CD4-positive, alpha-beta T cell (primary cell): ENCODE measurements at places on chromosomes 3 and 15.

GRCh38 chr15:91678003-91678402 is 175.5 kb upstream of the SLCO3A1 start:
- DNase-seq: no peak

DNA sequence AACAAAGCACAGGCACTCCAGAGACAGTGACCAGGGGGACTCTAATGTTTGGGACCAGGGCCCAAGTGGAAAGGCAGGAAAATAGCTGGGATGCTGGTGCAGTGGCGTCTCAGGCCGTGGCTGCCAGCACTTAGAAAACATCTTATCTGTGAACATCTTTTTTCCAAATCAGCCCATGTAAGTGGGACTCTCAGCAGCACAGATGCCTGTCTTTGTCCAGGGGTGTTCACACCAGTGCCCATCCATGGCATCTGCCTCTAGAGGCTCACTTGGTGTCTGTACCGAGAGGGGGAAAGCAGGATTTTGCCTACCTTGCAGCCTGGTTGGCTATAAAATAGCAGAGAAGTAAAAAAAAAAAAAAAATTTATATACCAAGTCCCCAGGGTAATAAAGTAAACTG is 26.7 kb downstream of the SLC12A8 start:
- DNase-seq: no peak

DNA sequence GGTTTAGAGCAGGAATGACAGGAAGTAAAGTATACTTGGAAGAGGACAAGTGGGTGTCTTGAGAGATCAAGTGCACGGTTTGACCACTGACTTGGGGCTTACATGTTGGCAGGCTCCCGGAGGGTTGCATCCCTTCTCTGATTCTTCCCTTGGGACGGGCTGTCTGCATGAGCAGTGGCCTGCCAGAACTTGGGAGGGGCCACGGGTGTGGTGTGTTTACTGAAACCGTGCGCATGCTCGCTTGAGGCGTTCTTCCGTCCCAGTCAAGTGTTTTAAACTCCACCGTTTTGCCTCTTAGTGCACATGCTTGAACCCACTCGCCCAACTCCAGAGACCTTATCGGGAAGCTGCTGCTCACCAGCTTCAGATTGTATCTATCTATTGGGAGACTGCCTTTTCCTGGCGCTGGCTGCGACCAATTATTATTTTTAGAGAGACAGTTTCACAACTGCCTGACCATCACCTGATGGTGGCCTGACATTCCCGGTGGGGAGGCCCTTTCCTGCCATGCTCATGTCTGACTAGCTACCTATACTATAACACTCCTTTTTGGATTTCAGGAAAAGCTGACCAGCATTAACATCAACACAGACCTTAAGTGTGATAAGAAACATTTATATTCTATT is 14.9 kb upstream of the C3orf22 start:
- DNase-seq: no peak

DNA sequence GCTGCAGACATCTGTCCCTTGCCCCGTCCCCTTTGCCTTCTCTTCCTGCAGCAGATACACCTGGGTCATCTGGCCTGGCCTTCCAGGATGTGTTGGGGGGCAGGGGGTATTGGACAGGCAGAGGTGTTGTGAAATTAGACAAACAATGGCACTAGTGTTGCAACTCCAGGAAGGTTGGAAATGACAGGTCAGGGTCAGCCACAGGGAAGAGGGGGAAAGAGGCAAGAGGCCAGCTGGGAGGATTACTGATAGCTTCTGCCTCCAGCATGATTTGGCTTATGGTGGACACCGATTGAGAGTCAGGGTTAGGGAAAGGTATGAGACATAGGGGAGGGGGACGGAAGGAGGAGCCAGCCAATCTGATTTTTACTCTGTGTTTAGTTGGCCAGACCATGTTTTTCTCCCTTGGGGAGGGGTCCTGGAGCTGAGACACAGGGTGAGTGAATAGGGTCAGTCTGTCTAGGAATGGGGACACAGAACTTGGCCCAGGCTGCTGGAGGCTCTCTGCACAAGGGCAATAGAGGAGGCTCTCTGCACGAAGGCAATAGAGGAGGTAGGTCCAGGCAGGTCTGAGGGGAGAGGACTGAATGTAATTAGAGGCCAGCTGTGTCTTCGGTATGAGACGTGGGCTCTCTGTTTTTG is 3.4 kb upstream of the ATP2B2 start:
- no peak for DNase-seq

DNA sequence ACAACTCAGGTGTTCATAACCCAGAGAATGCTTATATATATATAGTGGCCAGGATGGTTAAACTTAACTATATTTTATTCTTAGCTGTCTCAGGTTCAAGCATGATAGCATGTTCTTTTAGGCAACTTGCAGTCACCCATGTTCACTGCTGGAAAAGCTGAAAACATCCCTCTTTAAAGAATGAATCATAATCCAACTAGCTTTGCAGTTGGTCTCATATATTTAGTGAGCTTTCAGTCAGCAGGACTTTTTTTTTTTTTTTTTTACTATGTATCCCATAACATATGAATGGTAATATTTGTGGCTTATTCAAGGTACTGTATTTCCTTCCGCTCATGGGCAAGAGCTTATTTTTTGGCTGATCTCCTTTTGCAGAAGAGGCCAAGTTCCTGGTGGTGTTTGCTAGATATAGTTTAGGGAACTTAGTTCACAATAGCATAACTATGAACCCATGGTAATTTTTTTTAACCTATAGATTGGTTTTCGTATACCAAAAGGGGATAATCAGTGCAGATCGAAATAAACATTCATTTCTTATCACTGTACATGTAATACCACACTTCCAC is 77.6 kb downstream of the CMSS1 start:
- no peak for DNase-seq

DNA sequence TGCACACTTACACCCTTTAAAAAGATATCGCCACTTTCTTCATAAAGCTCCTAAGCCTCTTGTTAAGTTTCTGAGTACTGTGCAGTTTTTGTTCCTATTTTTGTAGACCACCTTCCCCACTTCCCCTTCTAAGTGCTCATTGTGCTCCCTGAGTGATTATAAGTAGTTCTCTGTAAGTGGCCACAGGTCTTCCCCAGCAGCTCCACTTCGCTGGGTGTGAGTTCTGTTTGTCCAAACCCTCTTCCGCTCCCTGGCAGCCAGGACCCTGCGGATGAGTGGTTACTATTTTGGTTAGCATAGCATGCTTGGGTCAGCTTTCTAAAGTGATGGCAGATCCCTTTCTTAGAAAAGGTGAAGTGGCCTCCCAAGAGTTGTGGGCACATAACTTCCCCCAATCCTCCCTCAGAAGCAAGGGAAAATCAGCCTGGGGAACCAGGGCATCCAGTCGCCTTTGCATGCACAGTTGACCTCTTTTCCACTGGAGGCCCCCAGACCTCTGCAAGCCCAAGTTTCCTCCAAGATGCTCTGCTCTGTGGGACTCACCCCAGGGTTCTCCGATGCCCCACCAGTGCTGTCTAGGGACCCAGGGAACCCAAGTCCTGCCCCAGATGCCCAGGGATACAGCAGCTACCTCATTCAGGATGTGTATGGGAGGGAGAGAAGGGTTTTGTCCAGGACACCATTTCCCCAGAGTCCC is 69.6 kb downstream of the ATP10A start:
- no peak for DNase-seq

GRCh38 chr3:185207481-185207880 is 46.4 kb downstream of the EHHADH start:
- no peak for DNase-seq

DNA sequence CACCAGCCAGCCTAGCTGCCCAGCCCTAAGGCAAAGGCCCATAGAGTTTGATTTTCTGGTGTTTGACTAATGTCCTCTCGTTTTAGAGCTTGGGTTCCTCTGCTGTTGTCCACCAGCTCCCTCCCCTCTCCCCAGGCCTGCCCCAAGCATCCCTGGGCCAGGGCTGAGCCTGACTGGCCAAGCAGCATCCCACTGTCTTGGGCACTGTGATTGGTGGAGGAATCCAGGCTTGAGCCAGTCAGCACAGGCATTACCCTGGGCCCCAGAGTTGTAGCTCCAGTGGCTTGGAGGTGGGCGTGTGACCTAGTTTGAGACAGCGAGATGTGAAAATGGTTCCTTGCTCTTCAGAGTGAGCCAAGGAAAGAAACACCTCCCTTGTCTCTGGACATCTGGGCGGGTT is 155.3 kb upstream of the MEF2A start:
- DNase-seq: no peak

GRCh38 chr15:62241135-62241770 is 76.2 kb upstream of the C2CD4B start:
- DNase-seq: no peak

DNA sequence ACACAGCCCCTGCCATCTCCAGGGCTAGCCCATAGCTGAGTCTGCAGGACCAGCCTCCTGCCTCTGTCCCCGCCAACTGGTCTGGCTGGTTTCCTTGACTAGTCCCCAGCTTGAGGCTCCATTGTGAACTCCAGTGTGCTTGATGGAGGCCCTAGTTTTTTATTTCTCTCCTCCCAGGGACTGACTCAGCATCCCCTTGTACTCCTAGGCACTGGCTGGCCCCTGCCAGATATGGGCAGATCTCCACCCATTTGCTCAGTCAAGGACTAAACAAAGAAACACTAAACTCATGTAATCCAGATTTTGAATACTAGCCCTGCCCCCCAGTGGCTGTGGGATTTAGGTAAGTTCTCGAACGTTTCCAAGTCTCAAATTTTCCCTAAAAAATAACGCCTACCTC is 415.4 kb upstream of the RORA start:
- no peak for DNase-seq

DNA sequence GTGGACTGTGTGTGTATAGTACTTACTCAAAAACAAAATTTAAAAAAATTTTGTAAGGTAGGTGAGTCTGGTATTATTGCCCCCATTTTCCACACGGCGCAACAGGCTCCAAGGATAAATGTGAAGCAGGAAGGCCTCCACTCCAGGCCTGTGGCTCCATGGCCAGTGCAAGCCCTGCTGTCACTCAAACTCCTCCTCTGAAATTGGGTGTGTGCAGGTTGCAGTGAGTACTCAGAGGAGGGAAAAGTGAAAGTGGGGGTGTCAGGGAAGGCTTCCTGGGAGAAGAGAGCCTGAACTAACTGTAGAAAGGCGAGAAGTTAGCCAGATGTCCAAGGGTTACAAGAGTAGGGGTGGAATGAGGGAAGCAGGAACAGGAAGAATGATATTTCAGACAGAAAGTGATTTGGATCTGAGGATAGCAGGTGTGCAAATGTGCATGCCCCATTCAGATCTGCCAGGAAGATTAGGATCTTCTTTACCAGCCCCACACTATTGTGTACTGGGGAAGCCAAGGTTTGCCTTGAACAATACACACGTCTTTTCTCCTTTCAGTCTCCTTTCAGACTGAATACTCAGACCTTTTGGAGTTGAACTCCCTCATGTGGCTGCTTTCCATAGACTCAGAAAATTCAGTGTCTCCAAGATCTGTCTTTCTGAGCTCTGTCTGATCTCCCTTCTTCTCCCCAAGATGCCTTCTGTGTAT is 48.7 kb upstream of the RYK start:
- DNase-seq: no peak

GRCh38 chr15:84804005-84804900 is 12.9 kb upstream of the ALPK3 start:
- no peak for DNase-seq

- no peak for DNase-seq
Observed at GRCh38 chr3:139540651-139541531, 1.3 kb upstream of the RBP1 start.

DNA sequence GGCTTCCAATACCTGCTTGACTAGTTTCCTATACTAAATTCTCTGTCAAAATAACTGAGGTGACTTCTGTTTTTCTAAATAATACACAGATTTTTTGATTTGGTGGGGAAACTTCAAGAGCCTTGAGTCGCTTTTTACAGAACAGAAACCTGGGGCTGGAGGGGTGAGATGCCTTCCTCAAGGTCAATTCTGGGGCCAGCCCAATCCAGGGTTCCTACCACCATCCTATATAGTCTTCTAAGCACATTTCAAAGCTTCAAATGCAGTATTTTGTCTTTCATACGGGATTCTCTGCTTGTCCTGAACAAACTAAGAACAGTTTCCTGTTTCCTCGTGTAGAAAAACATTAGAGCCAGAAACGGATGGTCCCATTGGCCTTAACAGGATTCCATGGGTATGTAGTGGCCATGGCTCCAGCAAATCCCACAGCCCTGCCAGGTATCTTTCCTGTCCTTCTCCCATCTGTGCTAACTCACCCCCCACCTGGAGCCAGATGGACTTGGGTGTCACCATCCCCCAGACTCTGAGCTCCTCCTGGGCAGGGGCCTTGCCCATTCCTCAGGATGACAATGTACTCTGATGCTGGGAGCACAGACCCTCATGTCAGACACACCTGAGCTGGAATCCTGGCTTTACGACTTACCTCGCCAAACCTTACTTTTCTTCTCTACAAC is 146.9 kb downstream of the KLF13 start:
- DNase-seq: no peak

DNA sequence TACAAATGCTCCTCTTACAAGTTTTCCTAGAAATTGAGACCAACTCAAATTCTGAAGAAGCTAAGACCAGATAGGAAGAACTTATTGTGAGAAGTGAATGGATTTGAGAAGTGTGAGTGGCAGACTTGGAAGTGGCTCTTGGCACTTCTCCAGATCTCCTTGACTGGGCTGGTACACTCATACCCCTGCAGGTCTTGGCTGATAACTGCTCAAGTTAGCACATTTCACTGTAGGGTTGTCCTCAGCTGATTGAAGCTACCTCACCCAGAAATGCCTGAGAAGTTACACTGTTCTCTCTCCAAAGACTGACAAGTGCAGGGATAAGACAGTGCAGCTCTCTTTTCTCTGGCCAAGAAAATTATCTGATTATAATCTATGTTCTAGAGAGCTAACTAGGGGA is 16.5 kb upstream of the CLDN1 start:
- DNase-seq: no peak

GRCh38 chr3:132286035-132286434 is 31.2 kb upstream of the ACP3 start:
- DNase-seq: no peak

DNA sequence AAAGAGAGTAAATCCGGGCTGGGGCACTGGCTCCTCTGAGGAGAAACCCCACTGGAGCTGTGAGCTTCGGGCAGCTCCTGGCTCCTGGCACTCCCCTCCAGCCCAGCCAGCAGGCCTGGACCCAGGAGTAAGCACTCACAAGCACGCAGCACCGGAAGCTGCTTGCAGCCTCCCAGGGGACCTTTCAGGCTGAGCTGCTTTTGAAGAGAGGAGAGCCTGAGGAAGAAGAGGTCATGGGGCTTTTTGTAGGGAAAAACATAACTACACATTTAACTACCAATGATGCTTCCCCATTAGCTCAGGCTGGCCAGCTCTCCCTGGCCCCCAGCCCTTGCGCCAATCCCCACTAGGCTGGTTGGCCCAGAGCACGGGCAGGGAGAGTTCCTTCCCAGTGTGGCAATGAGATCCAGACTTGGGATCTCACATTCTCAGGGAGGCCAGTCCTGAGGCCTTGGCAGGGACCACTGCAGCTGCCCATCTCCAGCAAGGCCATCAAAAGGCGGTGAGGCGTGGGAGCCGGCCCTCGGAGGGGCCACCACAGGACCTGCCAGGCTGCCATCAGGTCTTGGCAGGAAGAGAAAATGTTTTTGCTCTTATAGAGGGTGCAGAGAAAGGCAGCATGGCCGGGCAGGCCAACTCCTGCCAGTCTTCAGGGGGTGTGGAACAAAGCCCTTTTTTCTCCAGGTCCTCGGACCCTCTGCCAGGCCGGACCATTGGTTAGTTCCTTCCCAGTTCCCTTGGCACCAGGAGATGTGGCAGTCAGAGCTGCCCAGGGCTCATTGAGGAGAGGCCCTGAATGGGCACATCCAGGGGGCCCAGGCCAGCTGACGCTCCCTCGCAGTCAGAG is 41.5 kb upstream of the MFGE8 start:
- DNase-seq: no peak
